ENCODE measurements at places on chromosomes 1 and 21.

- no peak for DNase-seq
Measured at GRCh38 chr1:193558491-193559028, 372.1 kb upstream of the B3GALT2 start.

- DNase-seq = no peak
Measured at GRCh38 chr1:162087574-162087973, 18.1 kb downstream of the NOS1AP start.

GRCh38 chr1:93665015-93665414, 16.6 kb downstream of the BCAR3 start:
- no peak for DNase-seq

- no peak for DNase-seq
Measured at GRCh38 chr1:225111000-225111399, 181.5 kb downstream of the DNAH14 start.

GRCh38 chr1:87291107-87291506, 37.6 kb upstream of the LMO4 start:
- DNase-seq = no peak

DNA sequence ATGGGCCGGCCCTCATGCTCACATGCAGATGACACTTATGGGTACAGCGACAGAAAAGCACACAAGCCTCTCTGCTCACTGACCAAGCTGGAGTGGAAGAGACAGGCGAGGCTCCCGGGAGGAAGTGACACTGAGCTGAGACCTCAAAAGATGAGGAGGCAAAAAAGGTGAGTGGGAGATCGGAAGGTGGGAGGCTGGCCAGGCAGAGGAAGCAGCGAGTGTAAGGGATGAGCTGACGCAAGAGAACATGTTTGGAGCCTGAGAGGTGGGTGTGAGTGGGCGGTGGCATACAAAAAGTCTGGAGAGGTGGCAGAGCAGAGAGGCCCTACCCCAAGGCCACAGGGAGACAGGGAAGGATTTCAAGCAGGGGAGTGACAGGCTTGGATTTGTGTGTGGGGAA, 18.2 kb upstream of the CDCP2 start:
- DNase-seq = no peak

GRCh38 chr1:213622365-213623063, 365.3 kb upstream of the PROX1 start:
- no peak for DNase-seq

GRCh38 chr1:58781541-58782177, 2.2 kb downstream of the JUN start:
- peak; percentile 6 for DNase-seq

- DNase-seq = no peak
Measured at GRCh38 chr1:229336345-229336744, 6.5 kb downstream of the CCSAP start.

DNA sequence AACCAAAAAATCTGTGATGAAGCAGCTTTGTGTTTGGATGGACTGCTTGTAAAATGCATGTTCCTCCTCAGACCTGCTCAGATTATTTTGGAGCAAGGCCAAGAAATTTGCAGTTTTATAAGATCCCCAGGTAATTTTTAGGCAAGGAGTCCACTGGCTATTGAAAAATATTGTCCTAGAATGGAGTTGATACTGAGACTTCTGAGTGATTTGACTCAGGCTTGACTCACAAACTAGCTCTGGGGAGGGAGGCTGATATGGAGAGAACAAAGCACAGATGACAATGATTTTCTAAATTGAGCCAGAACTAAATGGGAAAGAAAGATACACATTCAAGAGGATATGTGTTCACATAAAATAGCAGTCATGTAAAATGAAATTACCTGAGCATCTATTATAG, 36.7 kb downstream of the AGL start:
- DNase-seq = no peak

DNA sequence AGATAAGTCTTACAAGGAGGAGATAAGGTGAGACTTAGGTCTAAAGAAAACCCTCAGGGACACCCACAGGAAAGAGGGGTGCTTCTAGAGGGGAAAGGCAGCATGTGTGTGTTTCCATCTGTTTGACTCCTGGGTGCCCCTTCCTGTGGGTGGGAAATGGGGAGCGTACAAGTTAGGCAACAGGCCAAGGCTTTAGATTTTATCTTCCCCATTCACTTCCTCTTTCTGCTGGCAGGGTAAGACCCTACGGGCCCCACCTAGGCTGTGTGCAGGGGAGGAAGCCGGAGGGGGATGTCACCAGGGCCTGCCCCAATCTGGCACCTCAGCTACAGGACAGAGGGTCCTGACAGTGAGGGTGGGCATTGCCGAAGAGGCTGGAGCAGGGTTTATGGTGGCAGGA, 2.5 kb upstream of the OLIG1 start:
- DNase-seq = no peak
